Activated CD8-positive, alpha-beta memory T cell treated with anti-CD3 and anti-CD28 coated beads for 36 hours (primary cell): ENCODE measurements at places on chromosomes 6 and 20. TPM values are rescaled to one million over a fixed set of nuclear protein-coding genes. Genes with fewer than 3 reads are reported as not detected.

Gene SRSF12
- 0.84 TPM for total RNA-seq

Gene HMGN4
- 85.0 TPM for total RNA-seq

Gene CGA
- not detected for total RNA-seq

Gene TRIM31
- total RNA-seq, result not detected

Gene ZFP57
- total RNA-seq, result 10.9 TPM

Gene FAM83C
- total RNA-seq, result not detected

Gene ZNF831
- total RNA-seq, result 5.4 TPM

Gene CDKAL1
- 26.2 TPM for total RNA-seq

Gene KCNK17
- total RNA-seq, result not detected

Gene CLPSL2
- total RNA-seq, result not detected

Gene FLRT3
- not detected for total RNA-seq

Gene TEAD3
- 0.70 TPM for total RNA-seq

Gene ENPP5
- 0.19 TPM for total RNA-seq

Gene RFX6
- total RNA-seq, result not detected

Gene FOXA2
- total RNA-seq, result not detected

Gene KHDRBS2
- not detected for total RNA-seq

Gene SLC26A8
- not detected for total RNA-seq

Gene PPP1R3G
- total RNA-seq, result 0.04 TPM

Gene RBPJL
- not detected for total RNA-seq

Gene C20orf204
- total RNA-seq, result 2.6 TPM

Gene CDSN
- not detected for total RNA-seq

Gene CTAGE9
- total RNA-seq, result not detected

Gene LGSN
- total RNA-seq, result not detected

Gene SNAP25
- 0.17 TPM for total RNA-seq

Gene LY6G6D
- total RNA-seq, result not detected

Gene CLDN20
- total RNA-seq, result not detected

Gene TMC2
- not detected for total RNA-seq

Gene LINC00237
- not detected for total RNA-seq

Gene FAM184A
- total RNA-seq, result 2.8 TPM

Gene HLA-DQA1
- total RNA-seq, result 8.7 TPM

Gene C6orf141
- not detected for total RNA-seq

Gene TMEM151B
- not detected for total RNA-seq

Gene LRP11
- 4.8 TPM for total RNA-seq

Gene CHRNA4
- total RNA-seq, result not detected

Gene FHL5
- total RNA-seq, result not detected

Gene TMEM200A
- total RNA-seq, result 0.70 TPM

Gene FAM209B
- total RNA-seq, result 0.86 TPM

Gene SEL1L2
- not detected for total RNA-seq

Gene KIAA1755
- total RNA-seq, result not detected

Gene PLG
- total RNA-seq, result not detected

Gene PRICKLE4
- total RNA-seq, result not detected

Gene ARFGEF3
- total RNA-seq, result 0.46 TPM

Gene C4B
- 2.5 TPM for total RNA-seq

Gene GTSF1L
- not detected for total RNA-seq

Gene WFDC10B
- total RNA-seq, result not detected

Gene SRMS
- not detected for total RNA-seq

Gene NKX2-4
- not detected for total RNA-seq

Gene CFAP206
- not detected for total RNA-seq
